ENCODE measurements at places on chromosomes 12 and 14. TPM values are rescaled to one million over a fixed set of nuclear protein-coding genes. Genes with fewer than 3 reads are reported as not detected.

DNA sequence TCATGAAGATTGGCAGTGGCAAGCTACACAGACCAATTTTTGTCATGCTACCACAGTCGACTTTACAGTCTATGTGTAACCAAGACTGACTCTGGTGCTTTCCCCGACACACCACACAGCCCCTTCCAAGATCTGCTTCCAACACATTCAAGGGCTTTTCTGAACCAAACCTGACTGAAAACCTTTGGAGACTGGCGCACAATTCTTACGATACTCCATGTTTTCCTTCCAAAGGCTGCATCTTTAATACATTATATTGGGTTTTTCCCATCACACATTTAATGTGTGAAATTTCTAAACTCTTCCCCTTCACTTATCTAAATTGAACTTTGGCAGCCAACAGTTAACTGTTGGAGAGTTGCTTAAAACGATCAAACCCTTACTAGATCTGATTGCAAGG is 127.7 kb upstream of the SOX5 start:
- H3K36me3 ChIP-seq, result no peaks in the 10 kb centered on the region
- no peak overlapping the region for H3K4me3 ChIP-seq
- H3K4me1 ChIP-seq, result peaks cover 7% of the 10 kb centered on the region
- no peaks in the 10 kb centered on the region for H3K27me3 ChIP-seq
- DNase-seq, result no peak

- H3K27me3 ChIP-seq, result no peaks in the 10 kb centered on the region
- DNase-seq, result no peak
- H3K36me3 ChIP-seq, result no peaks in the 10 kb centered on the region
- H3K4me1 ChIP-seq, result peaks cover 6% of the 10 kb centered on the region
- no peak overlapping the region for H3K27ac ChIP-seq
- H3K4me3 ChIP-seq, result no peak overlapping the region
Measured at GRCh38 chr14:95468448-95469133, 47.9 kb downstream of the SYNE3 start.

DNA sequence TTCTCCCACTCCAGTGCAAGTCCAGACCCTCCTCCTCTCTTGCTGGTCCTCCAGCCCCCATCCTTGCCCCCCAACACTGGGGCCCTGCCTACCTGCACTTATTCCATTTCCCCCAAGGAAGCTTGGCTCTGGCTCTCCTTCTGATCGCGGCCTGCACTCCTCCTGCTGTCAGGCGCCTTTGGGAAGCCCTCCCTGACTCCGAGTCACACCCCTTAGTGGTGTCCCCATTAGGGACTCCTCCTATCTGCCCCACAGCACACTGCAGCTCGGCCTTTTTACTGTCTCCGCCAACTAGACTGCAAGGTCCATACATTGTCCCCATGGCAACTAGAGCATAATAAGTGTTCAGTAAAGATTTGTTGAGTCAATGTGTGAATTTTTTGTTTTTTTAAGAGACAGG is 32.9 kb downstream of the FIGNL2 start:
- H3K36me3 ChIP-seq, result no peaks in the 10 kb centered on the region
- no peaks in the 10 kb centered on the region for H3K27me3 ChIP-seq
- no peak overlapping the region for H3K4me3 ChIP-seq
- no peaks in the 10 kb centered on the region for H3K4me1 ChIP-seq

DNA sequence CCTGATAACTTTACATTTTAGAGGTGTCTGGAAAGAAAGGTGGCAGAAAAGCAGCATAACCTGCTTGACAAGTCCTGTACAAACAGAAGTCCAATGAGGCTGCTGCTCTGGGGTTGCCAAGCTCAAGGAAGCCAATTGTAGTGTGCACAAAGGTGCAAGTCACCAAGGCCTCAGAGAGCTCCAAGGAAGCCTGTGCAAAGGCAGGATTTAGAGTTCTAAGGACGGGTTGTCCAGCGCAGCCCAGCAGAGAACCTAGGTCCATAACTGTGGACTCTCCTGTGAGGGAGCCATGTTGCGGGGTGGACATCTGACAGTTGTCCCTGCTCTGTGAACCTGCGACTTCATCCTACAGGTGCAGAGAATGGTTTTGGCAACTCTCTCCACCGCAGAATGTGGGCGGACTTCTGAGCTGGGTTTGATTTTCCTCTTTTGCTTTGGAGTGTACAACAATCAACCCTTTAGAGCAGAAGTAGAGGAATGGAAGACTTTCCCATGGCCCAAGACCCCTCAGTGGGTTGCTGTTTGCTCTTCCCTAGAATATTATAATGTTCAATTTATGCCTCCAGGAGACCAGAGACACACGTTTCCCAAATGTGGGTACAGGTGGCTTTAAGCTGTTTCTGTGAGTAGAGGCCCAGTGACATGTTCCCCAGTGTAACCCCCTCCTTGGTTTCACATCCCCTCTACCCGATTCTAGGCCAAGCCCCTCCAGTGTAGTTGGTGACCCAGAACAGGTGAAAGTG is 81.0 kb downstream of the ETV6 start:
- no peak for DNase-seq
- H3K4me3 ChIP-seq, result no peak overlapping the region
- no peaks in the 10 kb centered on the region for H3K4me1 ChIP-seq
- H3K27ac ChIP-seq, result peak overlapping the region; percentile 57
- no peaks in the 10 kb centered on the region for H3K27me3 ChIP-seq
- peaks cover 5% of the 10 kb centered on the region for H3K36me3 ChIP-seq

DNA sequence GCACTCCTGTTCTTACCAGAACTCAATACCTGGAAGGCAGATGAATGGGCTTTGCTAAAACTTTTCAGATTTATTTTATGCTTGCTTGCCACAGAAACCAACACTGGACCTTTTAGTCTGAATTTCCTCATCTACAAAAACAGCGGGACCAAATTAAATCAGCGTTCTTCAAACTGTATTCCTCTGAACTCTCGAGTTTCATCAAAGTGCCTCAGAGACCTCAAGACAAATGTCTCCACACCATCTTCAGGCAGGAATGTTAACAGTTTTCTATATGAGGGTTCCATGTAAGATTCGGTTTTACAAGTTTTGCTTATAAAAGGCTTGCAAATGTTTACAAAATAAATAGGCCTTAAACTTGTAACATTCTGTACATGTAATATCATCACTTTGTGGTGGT is 74.6 kb downstream of the MED13L start:
- no peaks in the 10 kb centered on the region for H3K27me3 ChIP-seq
- no peak for DNase-seq

GRCh38 chr14:85604021-85604420 is 74.1 kb downstream of the FLRT2 start:
- H3K36me3 ChIP-seq, result no peaks in the 10 kb centered on the region
- no peak overlapping the region for H3K4me3 ChIP-seq
- no peaks in the 10 kb centered on the region for H3K27me3 ChIP-seq
- H3K27ac ChIP-seq, result no peak overlapping the region
- DNase-seq, result no peak
- no peaks in the 10 kb centered on the region for H3K4me1 ChIP-seq

TMEM30B gene
- 32.9 TPM for total RNA-seq

RPGRIP1 gene
- 0.22 TPM for total RNA-seq

Data from tibial nerve (tissue), 4 donors.